Ecto neural progenitor cell (in vitro differentiated cells): ENCODE measurements at places on chromosomes 16 and 17.

DNA sequence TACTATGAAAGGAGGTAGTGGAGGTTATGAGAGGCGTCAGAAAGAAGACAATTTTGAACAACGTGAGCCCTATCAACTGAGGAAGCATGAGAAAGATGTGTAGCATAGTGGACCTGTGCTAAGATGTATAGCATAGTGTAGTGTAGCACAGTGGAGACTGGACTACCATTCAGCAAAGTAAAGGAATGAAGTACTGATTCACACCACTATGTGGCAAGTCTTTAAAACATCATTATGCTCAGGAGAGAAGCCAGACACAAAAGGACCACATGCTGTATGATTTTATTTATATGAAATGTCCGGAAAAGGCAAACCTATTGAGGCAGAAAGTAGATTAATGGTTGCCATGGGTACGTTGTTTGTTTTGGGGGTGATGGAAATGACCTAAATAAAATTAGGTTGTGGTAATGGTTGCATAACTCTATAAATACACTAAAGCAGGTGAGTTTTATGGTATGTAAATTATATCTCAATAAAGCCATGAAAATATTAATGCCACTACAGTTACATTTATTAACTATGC, 20.4 kb upstream of the XYLT1 start:
- no peak for DNase-seq

GRCh38 chr16:57643910-57644309, 15.5 kb downstream of the ADGRG1 start:
- DNase-seq: no peak

DNA sequence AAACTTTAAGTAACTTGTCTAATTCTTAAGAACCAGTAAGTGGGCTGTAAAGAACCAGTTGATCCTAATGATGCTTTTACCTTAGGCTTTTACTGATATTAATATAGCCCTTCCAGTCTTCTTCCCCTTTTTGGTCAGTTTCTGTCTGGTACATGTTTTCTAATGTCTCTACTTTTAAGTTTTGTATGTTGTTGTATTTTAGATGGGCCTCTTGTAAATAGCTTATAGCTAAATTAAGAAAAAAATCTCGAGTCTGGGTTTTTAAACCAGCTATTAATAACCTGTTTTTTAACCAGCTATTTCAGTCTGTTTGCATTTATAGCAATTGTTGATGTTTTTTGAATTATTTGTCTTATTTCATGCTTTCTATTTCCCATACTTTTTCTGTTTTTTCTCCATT, 79.0 kb downstream of the PITPNC1 start:
- no peak for DNase-seq

DNA sequence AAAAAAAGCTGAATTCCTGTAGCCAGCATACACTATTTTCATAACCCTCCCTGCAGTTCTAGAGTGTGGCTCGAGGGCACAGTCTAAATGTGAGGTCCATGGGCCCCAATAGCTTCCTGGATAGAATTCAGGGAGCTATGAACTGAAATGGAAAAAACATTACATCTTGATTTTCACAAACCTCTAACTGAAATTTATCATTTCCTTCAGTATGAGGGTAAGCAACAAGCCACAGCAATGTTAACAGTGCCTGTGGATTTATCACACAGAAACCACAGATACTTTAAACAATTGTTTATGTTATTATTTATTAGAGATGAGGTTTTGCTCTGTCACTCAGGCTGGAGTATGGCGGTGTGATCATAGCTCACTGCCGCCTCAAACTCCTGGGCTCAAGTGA, 18.2 kb downstream of the TMEM92 start:
- no peak for DNase-seq

- peak; percentile 84 for DNase-seq
Observed at GRCh38 chr17:33750943-33751701, 458.0 kb upstream of the ASIC2 start.

DNA sequence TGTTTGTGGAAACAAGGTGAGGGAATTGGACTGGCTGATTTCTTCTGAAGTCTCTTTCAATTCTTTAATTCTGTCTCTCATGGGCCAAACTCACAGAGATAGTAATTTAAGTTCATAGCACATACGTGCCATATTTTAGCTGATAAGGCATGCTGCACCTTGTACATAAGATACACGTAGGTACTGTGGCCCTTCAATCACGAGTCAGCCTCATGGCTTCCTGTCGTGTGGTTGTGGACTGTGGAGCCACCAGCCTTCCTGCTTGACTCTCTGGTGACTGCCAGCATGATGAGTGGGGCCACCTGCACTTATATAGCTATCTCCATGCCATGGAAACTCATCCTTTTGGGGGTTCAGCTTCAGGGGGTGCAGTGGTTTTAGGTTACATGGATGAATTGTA, 25.1 kb downstream of the KSR1 start:
- DNase-seq: no peak

GRCh38 chr17:44350733-44351226, 5.7 kb downstream of the GRN start:
- DNase-seq: peak; percentile 90

DNA sequence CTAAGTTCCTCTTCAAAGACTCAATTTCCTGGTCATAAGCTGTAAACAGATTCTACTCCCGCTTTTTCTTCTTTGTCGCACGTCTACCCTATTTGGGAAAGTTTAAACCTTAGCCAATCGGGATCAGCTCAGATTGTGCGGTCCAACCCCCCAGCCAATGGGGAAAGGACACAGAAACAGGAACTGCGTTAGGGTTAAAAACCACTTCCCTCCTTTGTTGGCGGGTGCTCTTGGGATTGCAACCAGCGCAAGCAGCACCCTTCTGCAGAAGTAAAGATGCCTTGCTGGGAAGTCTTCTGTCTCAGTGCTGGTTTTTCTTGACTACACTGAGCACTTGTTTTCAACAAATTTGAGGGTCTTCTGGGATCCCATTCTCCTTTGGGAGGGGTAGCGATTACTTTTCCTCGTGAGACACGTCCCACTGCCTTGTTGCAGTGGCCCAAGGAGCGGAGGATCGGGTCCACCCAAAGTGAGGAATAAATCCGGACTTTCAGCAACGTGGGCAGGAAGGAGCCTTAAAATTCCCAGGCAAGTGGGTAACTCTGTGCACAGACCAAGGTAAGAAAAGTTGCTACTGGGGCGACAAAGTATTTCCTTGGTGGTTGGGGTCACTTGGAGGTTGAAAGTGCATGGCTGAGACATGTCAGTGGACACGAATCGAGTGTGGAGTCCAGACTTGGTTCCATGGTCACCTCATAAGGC, 1.0 kb upstream of the YPEL3 start:
- DNase-seq: peak; percentile 85

DNA sequence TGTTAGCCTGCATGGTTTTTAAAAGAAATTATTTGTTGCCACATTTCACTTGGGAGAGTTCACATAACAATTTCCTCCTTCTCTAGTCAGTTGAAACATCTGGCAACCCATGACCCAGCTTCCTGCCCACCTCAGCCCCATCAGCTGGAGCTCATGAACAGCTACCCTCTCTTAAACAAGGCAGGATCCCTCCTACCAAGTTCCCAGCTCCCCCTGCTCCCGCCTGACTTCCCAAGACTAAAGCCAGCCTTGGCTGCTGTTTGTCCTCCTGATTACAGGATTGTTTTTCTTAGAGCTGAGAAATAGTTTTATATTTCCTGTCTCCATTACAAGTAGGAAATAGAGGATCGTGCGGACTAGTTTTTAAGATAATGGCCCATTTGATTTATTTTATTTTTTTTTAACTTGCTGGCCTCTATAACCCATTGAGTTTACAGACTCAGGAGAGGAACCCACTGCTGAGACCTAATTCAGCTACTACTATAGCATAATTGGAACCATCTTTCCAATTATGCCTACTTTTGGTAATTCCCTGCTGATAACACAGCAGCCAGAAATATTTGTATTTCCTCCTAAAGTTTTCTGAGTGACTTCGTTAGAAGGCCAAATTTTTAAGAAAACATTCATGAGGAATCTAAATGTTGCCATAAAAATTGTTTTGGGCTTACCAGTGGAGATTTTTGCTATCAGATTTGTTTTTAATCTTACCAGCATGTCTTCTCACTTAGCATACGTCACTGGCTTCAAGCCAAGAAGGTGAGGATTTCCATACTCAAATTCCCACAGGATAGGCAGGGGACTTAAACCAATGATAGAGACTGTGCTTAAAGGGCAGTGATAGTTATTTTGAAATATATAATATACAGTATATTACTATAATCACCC, 90.0 kb downstream of the ELAC2 start:
- DNase-seq: no peak

GRCh38 chr17:61503961-61504360, 51.7 kb downstream of the TBX4 start:
- DNase-seq: no peak

DNA sequence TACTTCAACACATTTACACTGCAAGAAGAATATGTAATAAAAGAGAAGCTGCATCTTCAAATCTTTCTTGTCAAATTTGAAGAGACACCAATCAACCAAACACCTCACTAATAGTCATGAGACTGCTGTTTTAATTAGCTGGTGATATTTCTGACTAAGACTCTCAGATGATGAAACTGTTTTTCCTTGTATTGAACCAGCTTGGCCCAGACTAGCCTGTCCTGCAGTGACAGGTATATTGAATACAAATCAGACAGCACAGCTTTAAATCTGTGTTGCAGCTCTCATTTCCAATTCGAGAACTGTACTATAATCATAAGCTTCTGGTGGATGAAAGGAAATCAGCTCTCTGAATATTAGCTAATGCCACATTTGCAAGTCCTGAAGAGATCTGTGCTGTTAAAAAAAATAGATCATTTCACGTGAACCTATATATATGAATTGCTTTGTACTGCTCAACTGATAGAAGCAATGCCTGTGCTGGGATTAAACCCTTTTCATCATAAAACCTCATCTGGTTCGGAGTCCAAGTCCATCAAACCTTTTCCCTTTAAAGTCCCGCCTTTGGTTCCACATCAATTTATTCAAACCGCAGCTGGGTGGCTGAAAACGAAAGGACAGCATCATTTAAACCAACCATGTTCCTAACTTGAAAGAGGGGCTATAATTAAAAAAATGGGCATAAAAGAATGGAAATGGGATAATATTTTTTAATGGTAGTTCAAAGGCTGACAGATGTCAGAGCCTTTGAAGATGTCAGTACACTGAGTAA, 306.2 kb downstream of the CEP112 start:
- DNase-seq: no peak

DNA sequence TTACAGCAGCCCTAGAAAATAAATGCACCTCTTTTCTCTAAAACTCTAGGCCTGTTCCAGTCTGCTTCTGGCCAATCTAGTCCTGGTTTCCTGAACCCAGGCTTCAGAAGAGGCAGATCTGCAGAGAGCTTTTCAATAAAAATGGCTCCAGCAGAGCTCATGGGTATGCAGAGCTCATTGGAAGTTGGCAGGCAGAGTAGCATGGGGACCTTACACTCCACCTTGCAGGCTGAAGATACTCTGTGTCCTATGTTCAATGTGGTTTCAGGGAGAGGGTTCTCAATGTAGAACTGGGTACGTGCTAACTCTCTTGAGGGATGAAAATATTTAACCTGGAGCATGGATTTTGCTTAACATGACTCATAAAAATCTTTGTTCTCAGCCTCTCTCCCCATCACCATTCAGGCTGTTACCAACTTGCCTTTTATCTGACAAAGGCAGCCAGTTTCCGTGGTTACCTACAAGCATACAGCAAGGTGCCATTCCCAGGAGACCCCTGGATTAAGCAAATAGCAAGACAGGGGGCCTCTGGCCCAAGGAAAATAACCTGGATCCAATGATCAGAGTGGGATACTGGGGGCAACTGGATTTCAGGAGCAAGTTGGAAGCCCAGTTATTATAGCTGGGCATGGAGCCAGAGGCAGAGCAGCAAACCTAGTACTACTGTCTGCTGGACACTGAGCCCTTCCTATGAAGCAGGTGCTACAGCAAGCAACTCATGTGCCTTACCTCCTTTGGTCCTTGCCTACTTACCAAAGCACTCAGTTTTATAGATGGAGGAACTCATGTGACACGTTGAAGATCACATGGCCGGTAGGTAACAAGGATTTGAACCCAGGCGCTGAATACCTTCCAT, 98.2 kb upstream of the DHX40 start:
- no peak for DNase-seq

GRCh38 chr16:87701505-87701921, 64.3 kb downstream of the KLHDC4 start:
- DNase-seq: no peak

GRCh38 chr17:19672009-19672750, 23.6 kb downstream of the ALDH3A2 start:
- DNase-seq: no peak

- no peak for DNase-seq
Observed at GRCh38 chr17:43831633-43832032, 1.3 kb downstream of the MPP3 start.

- DNase-seq: no peak
Observed at GRCh38 chr17:54771409-54771915, 129.2 kb upstream of the TOM1L1 start.

GRCh38 chr17:69528035-69528434, 113.5 kb downstream of the MAP2K6 start:
- DNase-seq: no peak

DNA sequence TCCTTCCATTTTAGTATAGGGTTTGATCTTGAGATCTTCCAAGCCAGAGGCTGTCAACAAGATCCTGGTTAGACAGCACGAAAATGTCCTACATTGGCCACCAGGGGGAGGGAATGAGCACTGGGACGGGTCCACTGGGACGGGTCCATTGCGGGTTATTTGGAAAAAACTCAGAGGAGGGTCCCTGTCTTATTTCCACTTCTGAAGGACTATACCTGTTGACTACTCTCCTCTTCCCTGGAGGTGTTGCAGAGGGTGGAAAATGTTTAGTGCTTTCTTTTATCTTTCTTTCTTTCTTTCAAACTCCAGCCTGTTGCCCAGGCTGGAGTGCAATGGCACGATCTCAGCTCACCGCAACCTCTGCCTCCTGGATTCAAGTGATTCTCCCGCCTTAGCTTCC, 2.5 kb downstream of the TTLL6 start:
- DNase-seq: peak; percentile 74

GRCh38 chr16:14491861-14492529, 138.1 kb downstream of the PARN start:
- no peak for DNase-seq

DNA sequence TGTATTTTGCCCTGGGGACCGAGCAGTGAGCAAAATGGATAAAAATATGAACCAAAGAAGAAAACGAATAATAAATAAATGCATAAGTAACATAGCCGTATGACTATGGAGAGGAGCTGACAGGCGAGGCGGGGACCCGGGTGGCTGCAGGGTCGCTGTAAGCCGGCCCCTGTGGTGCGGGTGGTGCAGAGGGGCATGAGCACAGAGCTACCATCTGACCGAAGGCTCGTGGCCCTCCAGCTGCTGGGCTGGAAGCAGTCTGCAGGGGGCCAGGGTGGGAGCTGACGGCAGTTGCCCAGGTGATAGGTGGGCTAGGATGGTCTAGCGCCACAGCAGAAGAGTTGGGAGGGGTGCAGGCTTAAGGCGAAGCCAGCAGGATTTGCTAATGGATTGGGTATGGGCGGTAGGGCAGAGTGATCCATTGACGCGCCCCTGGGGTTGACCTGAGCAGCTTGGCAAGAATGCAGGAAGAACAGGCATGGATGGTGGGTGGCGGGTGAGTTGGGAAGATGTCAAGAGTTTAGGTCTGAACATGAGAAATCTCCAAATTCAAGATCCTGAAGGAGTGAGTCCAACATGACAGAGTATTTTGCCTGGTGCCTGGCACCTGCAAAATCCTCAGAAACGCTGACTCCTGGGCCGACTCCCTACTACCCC, 228.0 kb downstream of the FOXL1 start:
- no peak for DNase-seq

GRCh38 chr17:59406808-59407381, 75.4 kb downstream of the YPEL2 start:
- no peak for DNase-seq
